ENCODE measurements at places on chromosomes 5 and 9.

DNA sequence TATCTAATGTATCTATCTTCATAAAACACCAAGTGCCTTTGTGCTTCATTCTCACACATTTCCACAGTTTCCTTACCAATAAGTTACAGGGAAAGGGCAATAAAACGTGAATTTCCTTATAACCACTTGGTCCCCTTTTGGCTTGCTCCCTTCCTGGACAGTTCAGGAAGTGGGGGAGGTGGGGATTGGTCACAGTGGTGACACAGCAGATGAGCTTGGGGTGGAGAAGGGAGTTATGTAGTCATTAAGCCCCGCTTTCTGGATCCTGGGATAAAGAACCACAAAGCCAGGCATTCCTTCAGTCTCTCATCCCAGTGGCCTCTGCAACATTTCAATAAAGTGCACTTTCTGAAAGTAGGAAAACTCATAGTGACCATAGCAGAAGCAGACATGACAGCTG is 47.1 kb upstream of the FYB1 start:
- no peaks in the 10 kb centered on the region for H3K36me3 ChIP-seq
- no peaks in the 10 kb centered on the region for H3K4me1 ChIP-seq
- H3K27me3 ChIP-seq, result no peaks in the 10 kb centered on the region
- DNase-seq, result no peak
- no peak overlapping the region for H3K27ac ChIP-seq

- no peak overlapping the region for H3K4me3 ChIP-seq
- H3K4me1 ChIP-seq, result peaks cover 10% of the 10 kb centered on the region
- H3K27me3 ChIP-seq, result no peaks in the 10 kb centered on the region
Observed at GRCh38 chr5:113612060-113612496, 98.6 kb downstream of the YTHDC2 start.

GRCh38 chr9:5721279-5722087 is 92.6 kb downstream of the RIC1 start:
- no peak overlapping the region for H3K4me3 ChIP-seq
- no peak overlapping the region for H3K27ac ChIP-seq

GRCh38 chr5:142680605-142681259 is 5.2 kb downstream of the FGF1 start:
- peaks cover 6% of the 10 kb centered on the region for H3K4me1 ChIP-seq
- DNase-seq, result no peak
- H3K4me3 ChIP-seq, result no peak overlapping the region
- H3K27me3 ChIP-seq, result no peaks in the 10 kb centered on the region
- no peak overlapping the region for H3K27ac ChIP-seq
- H3K36me3 ChIP-seq, result no peaks in the 10 kb centered on the region

DNA sequence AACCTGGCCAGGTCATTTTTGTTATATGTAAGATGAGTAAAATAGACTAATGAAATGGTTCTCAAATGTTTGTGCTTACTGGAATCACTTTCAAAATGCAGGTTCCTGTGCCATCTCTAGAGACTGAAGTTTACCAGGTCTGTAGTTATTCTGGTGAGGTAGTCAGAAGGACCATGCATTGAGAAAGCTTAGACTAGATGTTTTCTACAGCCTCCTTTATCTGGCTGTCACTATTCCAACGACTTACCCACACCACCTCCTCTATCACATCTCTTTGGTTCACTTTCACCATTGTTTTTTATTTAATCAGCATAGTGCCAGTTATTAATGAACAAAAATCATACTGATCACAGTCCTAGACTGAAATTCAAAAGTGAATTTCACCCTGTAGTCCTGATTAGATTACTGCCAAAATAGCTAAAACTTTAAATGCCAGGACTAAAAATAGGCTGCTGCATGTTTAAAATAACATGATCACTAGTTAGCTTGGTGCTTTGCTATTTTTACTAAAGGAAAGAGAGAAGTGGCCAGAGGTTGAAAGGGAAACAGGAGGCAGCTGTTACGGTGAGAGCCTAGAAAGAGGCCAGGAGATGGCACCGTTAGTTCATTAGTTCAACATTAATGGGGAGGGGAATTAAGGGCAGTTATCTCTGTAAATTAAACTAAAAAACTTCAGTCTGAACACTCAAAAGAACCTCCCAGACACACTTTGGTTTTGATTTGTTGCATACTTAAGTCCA is 13.9 kb upstream of the FNIP1 start:
- no peak overlapping the region for H3K27ac ChIP-seq
- H3K4me3 ChIP-seq, result no peak overlapping the region
- no peaks in the 10 kb centered on the region for H3K36me3 ChIP-seq
- no peaks in the 10 kb centered on the region for H3K4me1 ChIP-seq

GRCh38 chr5:1793301-1793740 is 6.3 kb downstream of the MRPL36 start:
- no peak overlapping the region for H3K4me3 ChIP-seq
- H3K4me1 ChIP-seq, result peaks cover 12% of the 10 kb centered on the region
- peaks cover 14% of the 10 kb centered on the region for H3K36me3 ChIP-seq
- H3K27ac ChIP-seq, result no peak overlapping the region
- no peak for DNase-seq

- no peak for DNase-seq
- H3K27me3 ChIP-seq, result peaks cover 6% of the 10 kb centered on the region
Observed at GRCh38 chr9:121249563-121249962, 18.4 kb upstream of the GSN start.

- H3K27me3 ChIP-seq, result no peaks in the 10 kb centered on the region
- no peak overlapping the region for H3K4me3 ChIP-seq
- H3K27ac ChIP-seq, result no peak overlapping the region
- DNase-seq, result no peak
- peaks cover 19% of the 10 kb centered on the region for H3K4me1 ChIP-seq
Observed at GRCh38 chr5:156647034-156647451, 203.1 kb upstream of the PPP1R2B start.

DNA sequence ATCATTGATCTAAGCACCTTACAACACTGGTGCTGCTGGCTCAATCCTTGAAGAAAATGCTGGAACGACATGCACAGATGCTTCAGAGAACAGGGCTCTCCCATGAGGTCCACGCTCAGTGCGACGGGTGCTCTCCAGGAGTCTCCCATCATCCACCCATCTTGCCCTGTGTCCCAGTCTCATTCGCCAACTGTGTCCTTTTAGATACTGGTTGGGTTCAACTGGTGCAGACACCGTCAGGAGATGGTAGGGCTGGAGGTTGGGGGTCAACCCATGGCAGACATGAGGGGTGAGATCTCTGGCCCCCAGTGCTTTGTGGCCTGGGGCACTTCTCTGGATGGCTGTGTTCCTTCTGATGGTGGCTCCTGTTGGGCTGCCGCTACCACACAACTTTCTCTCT is 1.6 kb upstream of the OBP2B start:
- H3K27me3 ChIP-seq, result peaks cover 11% of the 10 kb centered on the region
- no peak overlapping the region for H3K4me3 ChIP-seq
- no peak for DNase-seq
- no peak overlapping the region for H3K27ac ChIP-seq

DNA sequence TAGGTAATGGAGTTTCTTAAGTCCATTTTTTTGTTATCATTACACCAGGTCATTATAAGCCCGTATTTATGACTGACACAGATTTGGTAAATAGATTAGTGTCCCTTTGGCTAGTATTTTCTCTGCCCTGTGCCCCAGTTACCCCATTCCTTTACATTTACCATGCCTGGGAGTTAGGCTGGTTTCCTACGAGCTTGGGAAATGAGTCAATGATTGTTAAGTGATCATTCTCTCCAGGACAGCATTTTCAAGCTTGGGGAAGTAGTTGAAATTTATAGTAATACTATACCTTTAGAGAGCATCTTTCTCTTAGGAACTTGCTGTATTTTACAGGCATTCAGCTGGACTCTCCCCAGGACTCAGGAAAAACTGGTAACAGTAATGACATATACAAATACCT is 573.1 kb downstream of the TLE4 start:
- H3K27me3 ChIP-seq, result peaks cover 9% of the 10 kb centered on the region
- H3K4me1 ChIP-seq, result peaks cover 15% of the 10 kb centered on the region
- H3K4me3 ChIP-seq, result no peak overlapping the region

- H3K4me3 ChIP-seq, result no peak overlapping the region
- no peaks in the 10 kb centered on the region for H3K36me3 ChIP-seq
- H3K27me3 ChIP-seq, result no peaks in the 10 kb centered on the region
- no peak overlapping the region for H3K27ac ChIP-seq
Observed at GRCh38 chr9:106529616-106530015, 333.4 kb upstream of the ZNF462 start.

DNA sequence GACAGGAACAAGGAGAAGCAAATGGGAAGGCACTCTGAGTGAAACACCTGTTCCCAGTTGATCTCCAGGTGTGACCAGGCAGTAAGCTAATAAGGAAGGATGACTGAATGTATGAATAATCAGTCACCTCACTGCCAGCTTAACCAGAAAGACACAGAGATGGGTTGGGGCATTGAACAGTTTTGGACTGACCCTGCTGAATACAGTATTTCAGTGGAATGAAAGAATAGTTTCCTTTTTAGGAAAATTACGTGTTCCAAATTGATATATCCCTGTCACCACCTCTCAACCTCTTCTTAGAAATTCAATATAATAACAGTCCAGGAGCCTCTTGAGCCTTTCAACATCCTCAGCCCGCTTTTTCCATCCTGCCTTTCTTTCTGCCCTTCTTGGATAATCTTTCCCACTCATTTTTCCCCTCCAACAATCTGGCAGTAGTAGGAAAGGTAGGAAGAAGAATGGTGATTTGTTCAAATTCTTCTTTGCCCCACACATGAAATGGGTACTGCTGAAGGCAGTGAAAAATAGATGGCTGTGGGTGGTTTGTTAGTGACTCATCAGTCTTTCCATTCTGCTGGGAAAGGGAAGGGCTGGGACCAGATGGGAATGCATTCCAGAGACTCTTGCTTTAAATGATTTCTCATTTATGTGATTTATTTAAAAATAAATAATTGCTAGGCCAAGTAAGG is 117.9 kb downstream of the ZSWIM6 start:
- DNase-seq, result no peak
- H3K27me3 ChIP-seq, result no peaks in the 10 kb centered on the region
- H3K4me1 ChIP-seq, result peaks cover 16% of the 10 kb centered on the region

DNA sequence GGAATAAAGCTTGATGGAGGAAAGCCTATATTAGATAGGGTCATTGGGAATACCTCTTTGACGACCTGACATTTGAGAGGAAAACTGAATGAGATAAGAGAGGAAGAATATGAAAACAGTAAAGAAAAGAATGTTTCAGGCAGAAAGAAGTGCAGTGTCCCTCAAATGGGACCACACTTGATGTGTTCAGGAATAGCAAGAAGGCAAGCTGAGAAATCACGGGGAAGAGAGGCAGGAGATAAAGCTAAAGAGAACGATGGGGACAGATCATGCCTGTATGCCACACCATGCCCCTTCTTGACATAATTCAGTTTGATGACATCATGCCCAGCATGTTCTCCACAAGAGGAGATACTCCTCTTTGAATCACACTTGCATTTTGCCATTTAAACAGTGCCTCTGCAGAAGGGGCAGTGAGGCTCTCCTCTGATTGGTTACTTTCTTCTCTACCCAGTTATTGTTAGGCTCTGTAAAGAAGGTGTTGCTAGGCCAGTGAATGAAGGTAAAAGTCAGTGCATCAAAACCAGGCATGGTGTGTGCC is 7.6 kb downstream of the AP3S1 start:
- peaks cover 11% of the 10 kb centered on the region for H3K36me3 ChIP-seq
- no peak overlapping the region for H3K4me3 ChIP-seq
- no peak for DNase-seq
- H3K27ac ChIP-seq, result no peak overlapping the region

DNA sequence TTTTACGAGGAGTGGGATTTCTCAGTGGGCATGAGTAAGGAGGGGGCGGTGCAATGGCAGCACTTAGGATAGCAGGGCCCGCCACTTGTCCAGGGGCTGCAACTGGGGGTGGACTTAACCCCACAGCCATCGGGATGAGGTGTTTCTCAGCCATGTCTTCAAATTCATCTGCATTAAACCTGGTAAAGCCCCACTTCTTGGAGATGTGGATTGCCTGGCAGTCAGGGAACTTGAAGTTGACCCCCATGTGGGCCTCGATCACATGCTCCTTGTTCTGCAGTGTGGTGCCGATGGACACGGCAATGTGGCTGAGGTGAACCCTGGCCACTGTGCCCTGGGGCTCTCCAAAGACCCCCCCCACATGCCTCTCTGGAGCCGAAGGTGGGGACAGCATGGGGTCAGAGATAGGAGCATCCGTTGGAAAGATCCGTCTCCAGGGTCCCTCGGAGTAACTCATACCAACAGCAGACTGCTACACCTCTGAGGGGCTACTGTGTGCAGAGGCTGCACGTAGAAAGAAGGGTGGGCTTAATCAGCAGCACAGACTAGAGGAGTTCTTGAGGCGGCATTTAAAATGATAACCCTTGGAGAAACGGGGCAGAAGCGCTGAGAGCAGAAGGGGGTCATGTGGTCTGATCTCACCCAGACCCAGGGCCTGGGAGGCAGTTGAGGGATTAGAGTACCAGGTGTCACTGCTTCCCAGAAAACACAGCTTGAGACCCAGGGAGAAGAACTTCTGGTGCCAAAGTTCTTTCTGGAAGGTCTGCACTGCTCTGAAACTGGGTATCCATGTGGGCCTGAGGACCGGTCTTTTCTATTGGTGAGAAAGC is 141.4 kb downstream of the MTX3 start:
- H3K27me3 ChIP-seq, result peaks cover 34% of the 10 kb centered on the region
- H3K4me1 ChIP-seq, result peaks cover 13% of the 10 kb centered on the region
- H3K27ac ChIP-seq, result no peak overlapping the region
- DNase-seq, result no peak

- no peak for DNase-seq
- no peak overlapping the region for H3K27ac ChIP-seq
- no peaks in the 10 kb centered on the region for H3K27me3 ChIP-seq
- H3K4me1 ChIP-seq, result peaks cover 12% of the 10 kb centered on the region
Observed at GRCh38 chr5:172426086-172426485, 28.2 kb downstream of the SH3PXD2B start.

DNA sequence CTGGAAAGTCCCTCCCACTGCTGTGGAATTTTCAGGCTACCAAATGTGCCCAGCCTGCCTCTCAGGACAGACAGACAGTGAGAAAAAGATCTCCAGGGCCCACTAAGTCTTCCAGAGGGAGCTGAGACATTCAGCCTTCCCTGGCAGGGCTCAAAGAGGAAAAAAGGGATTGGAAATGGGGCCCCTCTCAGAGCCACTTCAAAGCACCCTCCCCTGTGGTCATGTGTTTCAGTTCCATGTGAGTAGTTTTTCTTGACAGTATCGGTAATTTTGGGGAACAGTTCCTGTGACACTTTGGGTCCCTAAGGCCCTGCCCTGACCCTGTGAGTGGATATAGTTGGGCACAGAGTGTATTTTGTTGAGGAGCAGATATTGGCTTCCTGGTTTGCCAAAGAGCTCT is 25.0 kb downstream of the LARP1 start:
- no peaks in the 10 kb centered on the region for H3K27me3 ChIP-seq
- H3K4me3 ChIP-seq, result no peak overlapping the region
- H3K27ac ChIP-seq, result peak overlapping the region; percentile 13
- no peaks in the 10 kb centered on the region for H3K36me3 ChIP-seq
- peaks cover 24% of the 10 kb centered on the region for H3K4me1 ChIP-seq
- no peak for DNase-seq

All from mesothelial cell of epicardium (in vitro differentiated cells).